ENCODE measurements at places on chromosomes 16 and 17.

- no peak for DNase-seq
These were observed 233.1 kb upstream of the AXIN2 start for GRCh38 chr17:65794572-65794971.

DNA sequence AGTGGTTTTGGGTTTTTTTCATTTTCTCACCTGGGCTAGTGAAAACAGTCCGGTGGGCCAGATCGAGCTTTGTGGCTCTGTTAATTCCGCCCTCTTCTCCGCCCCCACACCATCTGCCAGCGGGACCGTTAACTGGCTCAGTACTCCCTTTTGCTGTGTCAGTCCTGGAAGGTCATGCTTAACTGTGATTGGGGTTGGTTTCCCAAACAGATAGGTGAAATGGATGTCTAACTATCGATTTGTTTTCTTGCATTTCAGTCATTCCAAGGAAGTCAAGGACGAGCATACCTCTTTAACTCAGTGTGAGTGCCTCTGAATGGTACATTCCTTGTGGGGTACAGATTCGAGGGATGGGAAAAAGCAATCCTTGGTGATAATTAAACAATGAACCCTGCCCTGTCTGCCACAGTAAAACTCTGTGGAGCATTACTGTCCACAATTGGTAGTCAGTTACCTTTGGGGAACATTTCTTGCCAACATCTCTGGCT, 56.7 kb downstream of the YPEL2 start:
- DNase-seq, result no peak

GRCh38 chr16:20866801-20867200, 33.4 kb downstream of the DCUN1D3 start:
- no peak for DNase-seq

DNA sequence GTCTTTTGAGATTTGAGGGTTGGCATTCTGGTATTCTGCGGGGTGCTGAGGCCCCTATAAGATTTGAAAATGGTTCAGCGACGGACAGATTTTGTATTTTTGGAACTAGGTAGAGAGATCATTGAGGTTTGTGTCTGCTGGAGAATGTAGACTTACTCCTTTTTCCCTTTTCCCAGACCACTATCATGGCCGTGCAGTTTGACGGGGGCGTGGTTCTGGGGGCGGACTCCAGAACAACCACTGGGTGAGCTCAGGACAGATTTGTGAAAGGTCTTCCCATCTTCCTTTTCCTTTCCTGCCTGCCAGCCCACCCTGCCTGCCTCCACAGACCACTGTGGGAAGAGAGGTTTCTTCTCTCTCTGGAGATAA, 572 bp downstream of the PSMB6 start:
- peak; percentile 59 for DNase-seq

DNA sequence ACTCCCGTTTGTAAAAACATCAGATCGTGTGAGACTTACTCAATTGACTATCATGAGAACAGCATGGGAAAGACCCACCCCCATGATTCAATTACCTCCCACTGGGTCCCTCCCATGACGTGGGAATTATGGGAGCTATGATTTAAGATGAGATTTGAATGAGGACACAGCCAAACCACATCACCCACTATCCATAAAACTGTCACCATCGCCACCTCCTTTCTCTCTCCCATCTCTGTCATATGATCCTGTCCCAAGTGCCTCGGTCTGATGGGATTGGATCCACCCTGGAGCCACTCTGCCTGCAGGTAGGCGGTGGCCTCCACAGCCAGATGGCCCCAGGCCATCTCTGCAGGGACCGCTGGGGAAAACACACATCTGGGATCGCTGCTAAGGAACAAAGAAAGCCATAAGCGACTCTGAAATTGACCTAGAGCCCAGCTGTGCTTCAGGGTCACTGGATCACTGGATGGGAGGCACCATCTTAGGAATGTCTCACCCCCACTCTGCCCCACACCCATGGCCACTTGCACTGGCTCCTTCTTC, 61.2 kb downstream of the TMEM186 start:
- DNase-seq, result no peak

DNA sequence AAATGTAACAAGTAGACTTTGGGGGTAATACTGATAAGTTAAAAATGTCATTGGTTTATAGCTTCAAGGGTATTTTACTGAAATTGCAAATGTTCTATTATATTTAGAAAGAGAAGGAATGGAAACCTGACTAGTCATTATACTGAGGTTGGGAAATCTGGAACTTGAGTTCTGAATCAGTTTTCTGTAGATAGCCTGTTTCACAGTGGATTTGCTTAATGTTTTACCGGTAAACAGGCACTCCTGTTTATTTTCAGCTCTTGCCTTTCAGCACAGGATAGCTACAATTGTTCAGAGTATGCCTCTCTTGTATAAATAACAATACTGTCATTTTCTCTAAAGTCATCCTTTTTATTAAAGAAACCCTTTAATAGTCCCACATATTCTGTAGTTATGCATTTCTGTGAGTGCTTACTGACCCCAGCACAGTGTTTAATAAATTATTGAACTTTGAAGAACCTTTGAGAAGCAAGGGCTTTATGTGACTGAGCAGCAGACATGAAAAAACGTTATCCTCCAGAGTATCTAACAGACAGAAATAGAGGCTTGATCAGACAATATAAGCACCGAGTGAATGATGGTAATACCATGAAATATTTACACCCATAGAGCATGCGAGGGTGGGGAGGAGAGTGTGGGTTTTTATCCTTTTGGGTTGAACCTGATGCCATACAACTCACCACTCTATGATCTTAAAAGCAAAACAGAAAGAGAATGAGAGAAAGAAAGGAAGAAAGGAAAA, 58.2 kb downstream of the FTO start:
- no peak for DNase-seq

GRCh38 chr16:27406511-27407128, 4.6 kb downstream of the IL21R start:
- DNase-seq, result no peak

- DNase-seq, result no peak
These were observed 306.7 kb downstream of the CNTNAP4 start for GRCh38 chr16:76583945-76584344.

- DNase-seq, result no peak
These were observed 5.5 kb upstream of the SLC7A5 start for GRCh38 chr16:87874639-87875427.

GRCh38 chr17:46726206-46726605, 92.3 kb downstream of the WNT3 start:
- DNase-seq, result no peak
